ENCODE measurements at places on chromosomes 4 and X. TPM values are rescaled to one million over a fixed set of nuclear protein-coding genes. Genes with fewer than 3 reads are reported as not detected.

Gene PAGE4
- total RNA-seq = 0.80 TPM

Gene UCP1
- not detected for total RNA-seq

Gene TAF7L
- total RNA-seq = 0.19 TPM

Gene SOX3
- 0.05 TPM for total RNA-seq

Gene NPY2R
- total RNA-seq = 0.05 TPM

Gene AP1AR
- total RNA-seq = 17.6 TPM

Gene USP17L30
- total RNA-seq = not detected

Gene FANCB
- 7.2 TPM for total RNA-seq

Gene FATE1
- total RNA-seq = 5.5 TPM

Gene ADH1B
- 0.76 TPM for total RNA-seq

Gene SLC9B1
- total RNA-seq = 4.3 TPM

Gene SHROOM2
- total RNA-seq = 2.3 TPM

DNA sequence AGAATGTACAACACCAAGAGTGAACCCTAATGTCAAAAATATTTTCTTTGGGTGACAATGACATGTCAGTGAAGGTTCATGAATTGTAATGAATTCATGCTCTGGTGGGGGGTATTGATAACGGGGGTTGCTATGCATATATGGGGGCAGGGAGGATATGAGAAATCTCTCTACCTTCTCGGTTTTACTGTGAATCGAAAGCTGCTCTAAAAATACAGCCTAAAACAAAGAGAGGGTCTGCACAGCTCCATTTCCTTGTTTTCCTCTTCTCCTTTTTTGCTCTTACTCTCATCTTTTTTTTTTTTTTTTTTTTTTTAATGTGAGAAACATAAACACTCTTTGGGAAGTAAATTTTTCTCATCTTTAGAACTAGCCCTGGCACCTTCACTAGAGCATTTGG, 85.8 kb downstream of the DCTD start:
- H3K36me3 ChIP-seq = no peaks in the 10 kb centered on the region
- no peaks in the 10 kb centered on the region for H3K27me3 ChIP-seq

- H3K36me3 ChIP-seq = no peaks in the 10 kb centered on the region
- no peak for DNase-seq
- no peaks in the 10 kb centered on the region for H3K27me3 ChIP-seq
- H3K4me1 ChIP-seq = no peaks in the 10 kb centered on the region
- H3K27ac ChIP-seq = no peak overlapping the region
Measured at GRCh38 chr4:69781458-69782418, 21.3 kb upstream of the SULT1B1 start.

DNA sequence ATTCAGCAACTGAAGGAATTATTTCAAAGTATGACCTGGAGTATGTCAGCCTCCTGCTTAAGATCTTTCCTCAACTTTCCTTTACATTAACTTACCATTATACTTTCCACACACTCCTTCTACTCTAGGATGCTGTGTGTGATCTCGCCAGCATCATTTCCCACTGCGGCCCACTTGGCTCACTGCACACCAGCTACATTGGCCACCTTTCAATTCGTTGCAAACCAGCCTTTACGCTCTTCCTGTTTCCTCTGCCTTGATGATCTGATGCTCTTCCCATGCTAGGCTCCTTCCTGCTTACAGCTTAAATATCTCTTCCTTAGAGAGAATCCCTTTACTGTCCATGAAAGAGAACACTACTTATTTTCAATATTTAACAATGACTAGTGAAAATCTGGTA, 95.1 kb downstream of the GPM6A start:
- no peak for DNase-seq
- H3K4me1 ChIP-seq = no peaks in the 10 kb centered on the region

DNA sequence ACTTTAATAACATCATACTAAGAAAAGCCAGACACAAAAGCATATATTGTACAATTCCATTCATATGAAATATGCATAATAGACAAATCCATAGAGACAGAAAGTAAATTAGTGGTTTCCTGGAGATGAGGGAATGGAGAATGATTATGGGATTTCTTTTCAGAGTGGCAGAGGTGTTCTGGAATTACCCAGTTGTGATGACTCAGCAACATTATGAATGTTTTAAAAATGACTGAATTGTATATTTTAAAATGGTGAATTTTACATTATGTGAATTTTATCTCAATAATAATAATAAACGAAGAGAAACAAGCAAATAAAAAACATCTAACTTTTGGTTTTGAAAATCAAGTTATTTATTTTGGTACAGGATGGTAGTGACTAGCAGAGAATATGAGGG, 11.2 kb downstream of the ZXDA start:
- H3K36me3 ChIP-seq = no peaks in the 10 kb centered on the region
- H3K27ac ChIP-seq = no peak overlapping the region
- H3K4me1 ChIP-seq = no peaks in the 10 kb centered on the region
- H3K4me3 ChIP-seq = no peak overlapping the region

GRCh38 chrX:122584981-122585380, 599.1 kb upstream of the GRIA3 start:
- H3K4me3 ChIP-seq = no peak overlapping the region
- H3K27ac ChIP-seq = no peak overlapping the region
- DNase-seq = no peak
- H3K27me3 ChIP-seq = no peaks in the 10 kb centered on the region

DNA sequence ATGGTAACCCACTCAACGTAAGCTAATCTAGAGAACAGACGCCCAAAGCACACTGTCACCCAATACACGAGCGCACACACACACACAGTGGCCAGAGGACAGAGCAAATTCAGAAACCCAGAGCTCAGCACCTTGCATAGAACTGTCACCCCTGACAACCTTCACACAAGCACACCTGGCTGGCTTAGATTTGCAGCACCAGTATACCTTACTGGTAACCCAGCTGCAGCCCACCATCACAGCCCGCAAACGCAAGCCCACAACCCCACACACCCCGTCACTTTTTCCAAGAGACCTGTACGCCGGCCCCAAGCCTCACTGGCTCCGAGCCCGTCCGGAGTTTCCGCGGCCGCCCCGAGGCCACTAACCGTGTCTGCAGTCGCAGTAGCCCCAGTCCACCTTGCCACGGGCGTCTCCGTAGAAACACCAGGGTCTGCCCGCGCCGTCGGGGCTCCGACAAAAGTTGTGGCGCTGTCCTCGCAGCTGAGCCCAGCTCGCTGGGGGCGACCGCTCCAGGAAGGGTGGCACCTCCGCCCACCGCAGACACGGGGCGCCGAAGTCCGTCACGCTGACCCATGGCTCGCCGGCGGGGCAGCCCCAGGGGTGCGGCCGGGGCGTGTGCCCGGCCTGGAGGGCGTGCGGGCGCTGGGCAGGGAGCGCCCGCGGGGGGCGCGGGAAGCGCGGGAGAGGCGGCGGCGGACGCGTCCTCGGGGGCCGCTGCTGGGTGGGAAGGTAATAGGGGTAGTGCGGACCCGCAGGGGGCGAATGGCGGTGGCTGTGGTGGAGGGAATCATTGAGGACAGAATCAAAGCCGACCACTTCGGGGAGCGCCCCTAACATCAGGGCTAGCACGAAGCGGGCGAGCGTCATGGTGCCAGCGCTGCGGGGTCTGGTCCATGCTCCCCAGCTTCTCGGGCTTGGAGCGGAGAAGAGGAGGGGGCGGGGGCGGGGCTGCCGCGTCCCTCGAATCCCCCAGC, 664 bp downstream of the PRSS12 start:
- peak overlapping the region; percentile 17 for H3K4me3 ChIP-seq
- H3K36me3 ChIP-seq = no peaks in the 10 kb centered on the region
- peaks cover 74% of the 10 kb centered on the region for H3K27me3 ChIP-seq
- H3K27ac ChIP-seq = no peak overlapping the region
- H3K4me1 ChIP-seq = peaks cover 9% of the 10 kb centered on the region

- no peak overlapping the region for H3K4me3 ChIP-seq
- no peak for DNase-seq
- no peaks in the 10 kb centered on the region for H3K27me3 ChIP-seq
- no peaks in the 10 kb centered on the region for H3K4me1 ChIP-seq
- H3K27ac ChIP-seq = no peak overlapping the region
Measured at GRCh38 chr4:136540747-136541146, 991.5 kb downstream of the PCDH18 start.

GRCh38 chrX:16839219-16839851, 30.8 kb downstream of the RBBP7 start:
- peaks cover 15% of the 10 kb centered on the region for H3K4me1 ChIP-seq
- peaks cover 10% of the 10 kb centered on the region for H3K36me3 ChIP-seq
- no peak overlapping the region for H3K4me3 ChIP-seq

GRCh38 chr4:680551-680927, 6.2 kb downstream of the MYL5 start:
- H3K4me3 ChIP-seq = no peak overlapping the region
- H3K27me3 ChIP-seq = peaks cover 26% of the 10 kb centered on the region
- peaks cover 3% of the 10 kb centered on the region for H3K4me1 ChIP-seq
- no peak for DNase-seq
- H3K27ac ChIP-seq = no peak overlapping the region
- H3K36me3 ChIP-seq = no peaks in the 10 kb centered on the region

DNA sequence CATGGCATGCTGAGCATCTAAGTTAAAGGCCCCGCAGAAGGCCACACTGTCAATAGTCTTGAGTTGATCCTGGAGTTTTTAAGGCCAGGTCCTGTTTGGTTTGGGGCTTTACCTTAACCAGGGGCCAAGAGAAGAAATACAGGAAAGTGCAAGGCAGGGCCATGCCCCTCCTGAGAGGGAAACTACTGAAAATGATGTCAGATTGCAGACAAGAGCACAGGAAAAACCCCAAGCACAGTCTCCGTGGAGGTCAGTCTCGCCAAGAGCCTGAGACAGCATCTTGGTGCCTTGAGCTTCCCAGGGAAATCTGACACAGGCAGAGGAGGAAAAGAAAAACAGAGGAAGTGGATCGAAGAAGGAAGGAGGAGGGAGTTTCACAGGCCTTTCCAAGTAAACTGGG, 32.2 kb upstream of the GATB start:
- H3K4me1 ChIP-seq = no peaks in the 10 kb centered on the region
- no peak for DNase-seq
- H3K4me3 ChIP-seq = no peak overlapping the region
- no peaks in the 10 kb centered on the region for H3K36me3 ChIP-seq

DNA sequence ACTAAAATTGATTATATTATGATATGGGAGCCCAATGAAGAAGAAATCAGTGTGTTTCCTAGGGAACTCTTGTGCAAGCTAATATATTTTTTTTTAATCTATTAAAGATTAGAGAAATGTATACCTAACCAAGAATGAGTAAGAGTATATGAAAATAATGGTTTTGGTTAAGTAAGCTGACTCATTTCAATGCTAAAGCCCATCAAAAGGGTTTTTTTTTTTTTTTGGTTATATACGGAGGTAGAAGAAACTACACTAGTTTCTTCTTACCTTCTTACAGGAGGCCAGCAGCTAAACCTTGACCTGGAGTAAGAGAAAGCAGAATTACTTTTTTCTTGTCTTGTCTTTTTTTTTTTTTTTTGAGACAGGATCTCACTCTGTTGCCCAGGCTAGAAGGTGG, 27.5 kb downstream of the RUFY3 start:
- H3K27ac ChIP-seq = no peak overlapping the region
- H3K27me3 ChIP-seq = no peaks in the 10 kb centered on the region
- DNase-seq = no peak
- H3K4me3 ChIP-seq = no peak overlapping the region
- no peaks in the 10 kb centered on the region for H3K36me3 ChIP-seq

DNA sequence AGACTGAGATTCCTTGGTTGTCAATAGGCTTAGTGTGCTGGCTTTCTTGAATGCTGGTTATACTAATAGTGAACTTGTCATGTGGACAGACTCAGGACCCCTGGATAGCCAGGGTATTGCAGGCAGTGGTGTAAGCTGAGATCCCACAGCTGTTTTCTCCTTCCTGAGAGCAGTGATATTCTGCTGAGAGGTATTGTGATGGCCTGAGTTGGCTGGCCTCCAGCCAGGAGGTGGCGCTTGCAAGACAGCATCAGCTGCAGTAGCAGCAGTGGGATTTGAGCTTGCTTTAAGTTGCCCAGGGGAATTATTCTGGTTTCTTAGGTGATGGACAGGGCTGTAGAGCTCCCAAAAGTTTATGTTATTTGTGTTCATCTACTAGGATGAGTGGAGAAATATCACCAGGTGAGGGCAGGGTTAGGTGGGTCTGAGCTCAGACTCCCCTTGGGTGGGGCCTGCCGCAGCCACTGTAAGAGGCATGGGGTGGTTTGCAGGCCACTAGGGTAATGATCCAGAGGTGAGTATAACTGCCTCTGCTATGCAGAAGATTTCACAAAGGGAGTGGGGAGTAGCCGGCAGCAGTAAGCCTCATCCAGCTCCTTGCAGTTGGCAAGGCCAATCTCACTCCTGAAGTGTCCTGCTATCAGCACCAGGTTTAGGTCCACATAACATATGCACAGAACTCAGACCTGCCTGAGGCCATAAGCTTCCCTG, 66.2 kb downstream of the IL15 start:
- H3K27ac ChIP-seq = no peak overlapping the region
- H3K36me3 ChIP-seq = no peaks in the 10 kb centered on the region
- DNase-seq = peak; percentile 9
- no peak overlapping the region for H3K4me3 ChIP-seq
- no peaks in the 10 kb centered on the region for H3K27me3 ChIP-seq

DNA sequence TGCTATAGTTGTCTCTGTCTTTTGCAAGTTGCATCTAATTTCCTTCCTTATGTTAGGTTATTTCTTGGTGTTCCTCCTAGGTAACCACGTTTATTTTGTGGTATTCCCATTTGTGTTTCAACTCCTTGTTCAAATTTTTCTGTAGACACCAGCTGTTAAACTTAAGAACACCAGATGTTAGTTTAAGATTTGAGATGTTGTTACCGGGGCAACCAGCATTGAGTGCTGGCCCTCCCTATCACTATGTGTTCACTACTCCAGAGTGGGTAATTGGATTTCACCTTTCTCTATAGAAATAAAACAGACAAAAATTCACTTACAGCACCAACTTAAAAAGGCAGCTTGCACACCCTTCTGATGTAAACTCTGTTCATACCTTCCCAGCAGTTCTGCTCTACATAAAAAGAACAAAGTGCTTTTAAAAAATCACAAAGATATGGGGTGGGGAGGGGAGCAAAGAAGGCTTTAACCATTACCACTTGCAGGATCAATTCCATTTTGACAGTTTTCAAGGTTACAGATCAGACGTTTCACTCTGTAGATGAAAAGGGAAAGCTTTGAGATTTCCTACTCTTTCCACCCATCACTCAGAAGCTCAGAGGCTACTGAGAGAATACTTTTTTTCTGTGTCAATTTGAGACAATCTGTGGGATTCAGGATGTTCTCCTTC, 82.9 kb downstream of the DKK2 start:
- no peaks in the 10 kb centered on the region for H3K4me1 ChIP-seq
- H3K4me3 ChIP-seq = no peak overlapping the region
- no peaks in the 10 kb centered on the region for H3K27me3 ChIP-seq
- H3K36me3 ChIP-seq = no peaks in the 10 kb centered on the region

DNA sequence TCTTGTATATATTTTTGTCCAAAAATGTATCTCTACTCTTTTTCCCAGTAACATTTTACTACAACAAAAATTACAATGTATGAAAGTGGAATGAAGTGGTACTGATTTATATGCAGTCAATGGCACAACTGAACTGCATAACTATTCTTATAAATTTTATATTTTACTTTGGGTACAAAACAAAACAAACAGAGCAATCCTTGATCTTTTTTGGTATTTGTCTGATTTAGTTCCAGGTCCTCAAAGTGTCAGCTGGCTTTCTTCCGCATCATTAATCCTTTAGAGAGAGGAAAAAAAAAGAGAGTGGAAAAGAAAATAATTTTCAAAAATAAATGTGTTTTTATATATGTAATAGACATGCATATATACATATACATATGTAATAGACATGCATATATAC, 252.4 kb upstream of the SLIT2 start:
- H3K4me3 ChIP-seq = no peak overlapping the region
- H3K27ac ChIP-seq = no peak overlapping the region
- H3K36me3 ChIP-seq = no peaks in the 10 kb centered on the region
- DNase-seq = no peak
- H3K27me3 ChIP-seq = no peaks in the 10 kb centered on the region
